Tibial nerve (tissue), 4 donors: ENCODE measurements at places on chromosomes 7 and 10.

DNA sequence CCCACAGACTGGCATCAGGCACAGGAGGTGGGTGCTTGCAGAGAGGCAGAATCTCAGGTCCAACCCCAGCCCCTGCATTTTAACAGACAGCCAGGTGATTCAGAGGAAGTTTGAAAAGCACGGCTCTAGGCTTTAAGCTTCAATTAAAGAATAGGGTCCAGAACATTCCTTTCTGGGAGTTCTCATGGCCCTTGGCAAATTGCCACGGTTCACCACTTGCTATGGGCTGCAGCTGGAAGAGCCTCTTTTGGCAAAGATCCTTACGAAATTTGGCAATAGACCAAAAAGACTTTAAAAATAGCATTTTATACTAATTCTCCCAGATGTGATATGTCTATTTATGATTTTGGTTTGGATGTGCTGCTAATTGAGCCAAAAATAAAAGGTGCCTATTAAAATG lies 148.1 kb downstream of the ITGA8 start:
- peaks cover 9% of the 10 kb centered on the region for H3K4me1 ChIP-seq
- H3K4me3 ChIP-seq = no peak overlapping the region

DNA sequence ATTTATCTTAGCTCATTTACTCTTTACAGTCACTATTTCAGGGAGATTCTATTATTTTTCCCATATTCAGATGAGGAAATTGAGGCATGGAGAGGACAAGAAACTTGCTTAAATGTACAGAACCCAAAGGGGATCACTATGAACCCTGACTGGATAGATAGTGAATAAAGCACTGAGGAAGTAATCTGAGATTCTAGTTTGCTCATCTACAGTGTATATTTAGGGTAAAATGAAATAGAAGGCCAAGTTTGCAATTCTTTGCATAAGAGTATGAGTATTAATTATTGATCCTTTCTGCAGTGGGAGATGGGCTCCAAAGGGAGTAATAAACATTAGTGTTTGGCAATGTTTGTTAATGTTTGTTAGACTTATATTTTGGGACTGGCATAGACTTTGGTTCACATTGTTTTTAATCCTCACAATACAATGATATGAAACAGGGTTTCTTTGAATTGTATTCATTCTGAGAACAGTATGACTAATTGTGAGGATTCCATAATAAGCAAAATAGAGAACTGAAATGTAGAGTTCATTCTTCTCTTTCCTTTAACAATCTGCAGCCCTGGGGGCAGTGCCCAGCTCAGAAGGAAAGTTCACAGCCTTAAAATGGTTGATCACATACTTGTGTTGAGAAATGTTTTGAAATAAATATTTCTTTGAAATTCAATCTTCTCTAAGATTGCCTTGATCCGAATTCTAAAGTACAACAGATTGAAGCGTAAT lies 131.0 kb upstream of the ZNF804B start:
- H3K27ac ChIP-seq = peak overlapping the region; percentile 11
- H3K36me3 ChIP-seq = no peaks in the 10 kb centered on the region
- H3K27me3 ChIP-seq = no peaks in the 10 kb centered on the region
- H3K4me3 ChIP-seq = no peak overlapping the region
- no peaks in the 10 kb centered on the region for H3K4me1 ChIP-seq

- no peak for DNase-seq
- no peaks in the 10 kb centered on the region for H3K27me3 ChIP-seq
- peak overlapping the region; percentile 30 for H3K4me3 ChIP-seq
- no peaks in the 10 kb centered on the region for H3K36me3 ChIP-seq
These were observed 22.7 kb downstream of the HKDC1 start for GRCh38 chr10:69242852-69243212.

DNA sequence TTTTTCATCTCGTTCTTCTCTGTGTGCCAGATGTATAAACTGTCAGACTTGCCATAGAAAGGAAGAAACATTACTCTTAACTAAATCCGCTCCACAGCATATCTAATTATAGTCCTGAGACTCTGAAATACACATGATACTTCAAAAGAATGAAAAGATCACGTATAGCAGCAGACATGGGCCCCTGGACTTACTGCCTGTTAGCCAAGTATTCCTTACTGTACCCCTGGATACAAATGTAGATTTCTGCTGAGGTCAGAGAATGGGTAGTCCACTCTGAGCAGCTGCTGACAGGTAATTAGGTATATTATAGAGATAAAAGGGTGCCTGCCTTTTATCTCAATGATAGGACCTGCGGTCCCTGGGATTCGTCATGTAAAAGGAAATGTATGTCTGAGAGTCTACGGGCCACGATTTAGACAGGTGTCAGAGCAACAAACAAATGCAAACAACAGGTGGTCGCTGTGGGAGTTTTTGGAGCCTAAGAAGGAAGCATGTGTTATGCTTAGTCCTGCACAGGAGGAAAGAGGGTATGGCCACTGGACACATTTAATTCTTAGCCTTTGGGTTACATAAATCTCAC lies 69.4 kb downstream of the VOPP1 start:
- H3K27ac ChIP-seq = no peak overlapping the region
- no peak for DNase-seq
- H3K27me3 ChIP-seq = no peaks in the 10 kb centered on the region
- H3K4me1 ChIP-seq = no peaks in the 10 kb centered on the region
- no peak overlapping the region for H3K4me3 ChIP-seq

- H3K27me3 ChIP-seq = no peaks in the 10 kb centered on the region
- no peak for DNase-seq
- no peaks in the 10 kb centered on the region for H3K4me1 ChIP-seq
- H3K36me3 ChIP-seq = no peaks in the 10 kb centered on the region
- H3K27ac ChIP-seq = no peak overlapping the region
These were observed 122.6 kb upstream of the LSM8 start for GRCh38 chr7:118061386-118061785.

DNA sequence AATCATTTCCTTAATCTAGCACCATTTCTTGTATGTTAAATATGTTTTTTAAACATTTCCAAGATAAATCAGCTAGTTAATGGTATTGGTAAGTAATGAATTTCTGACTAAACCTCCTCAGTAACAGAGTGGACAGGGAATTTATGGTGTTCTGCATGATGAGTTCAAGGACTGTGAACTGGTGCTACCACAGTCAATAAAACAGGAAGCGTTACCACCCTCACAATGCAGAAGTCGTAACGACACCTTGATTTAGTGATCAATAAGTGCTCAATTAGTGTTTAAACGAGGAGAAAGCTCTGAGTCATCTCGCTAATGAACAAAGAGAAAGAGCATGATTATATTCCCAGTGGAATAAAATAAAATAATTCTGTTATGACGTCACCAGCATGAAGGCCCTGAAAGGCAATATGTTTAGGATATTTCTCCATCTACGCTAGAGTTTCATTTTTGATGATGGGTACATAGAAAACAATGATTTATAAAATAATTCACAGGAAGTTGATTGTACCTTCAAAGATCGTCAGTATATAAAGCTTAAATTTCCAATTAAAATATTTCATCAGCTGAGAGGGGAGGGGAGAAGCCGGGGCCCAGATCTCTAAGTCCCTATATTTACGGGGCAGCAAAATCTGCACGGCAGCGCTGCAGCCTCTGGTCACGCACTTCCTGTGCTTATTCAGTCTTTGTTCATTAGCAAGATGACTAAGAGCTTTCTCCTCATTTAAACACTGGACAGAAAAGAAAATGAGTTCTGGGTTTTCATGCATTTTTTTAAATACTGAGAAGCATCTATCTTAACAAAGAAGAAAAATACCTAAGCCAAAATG lies 400.5 kb downstream of the PTPRN2 start:
- no peak for DNase-seq
- H3K27me3 ChIP-seq = no peaks in the 10 kb centered on the region
- H3K36me3 ChIP-seq = no peaks in the 10 kb centered on the region
- no peaks in the 10 kb centered on the region for H3K4me1 ChIP-seq
- no peak overlapping the region for H3K27ac ChIP-seq

- no peaks in the 10 kb centered on the region for H3K27me3 ChIP-seq
- no peak overlapping the region for H3K4me3 ChIP-seq
- H3K4me1 ChIP-seq = peaks cover 6% of the 10 kb centered on the region
- no peak for DNase-seq
These were observed 82.5 kb downstream of the DIP2C start for GRCh38 chr10:606762-607544.

- no peaks in the 10 kb centered on the region for H3K27me3 ChIP-seq
- no peaks in the 10 kb centered on the region for H3K36me3 ChIP-seq
- no peak overlapping the region for H3K4me3 ChIP-seq
- DNase-seq = no peak
- H3K4me1 ChIP-seq = no peaks in the 10 kb centered on the region
These were observed 179.7 kb downstream of the XPNPEP1 start for GRCh38 chr10:109743574-109743973.

DNA sequence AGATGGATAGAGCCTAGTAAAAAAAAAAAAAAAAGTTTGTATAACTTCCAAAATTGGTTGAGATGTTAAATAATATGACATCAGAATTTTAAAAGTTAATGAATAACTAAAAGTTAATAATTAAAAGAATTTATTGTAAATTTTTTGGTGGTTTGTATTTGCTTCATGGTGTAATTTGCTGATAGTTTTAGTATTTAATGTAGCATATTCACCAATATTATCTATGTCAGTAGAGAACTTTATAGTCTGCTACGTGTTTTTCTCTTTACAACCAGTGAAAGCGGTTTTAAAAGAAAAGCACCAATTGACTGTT lies 51.8 kb upstream of the STEAP4 start:
- H3K4me3 ChIP-seq = no peak overlapping the region
- no peak overlapping the region for H3K27ac ChIP-seq
- H3K4me1 ChIP-seq = peaks cover 3% of the 10 kb centered on the region
- no peaks in the 10 kb centered on the region for H3K27me3 ChIP-seq

GRCh38 chr7:5694912-5695726 lies 86.3 kb downstream of the RNF216 start:
- H3K27me3 ChIP-seq = no peaks in the 10 kb centered on the region
- no peak for DNase-seq
- H3K27ac ChIP-seq = peak overlapping the region; percentile 85
- no peaks in the 10 kb centered on the region for H3K36me3 ChIP-seq
- H3K4me3 ChIP-seq = no peak overlapping the region

DNA sequence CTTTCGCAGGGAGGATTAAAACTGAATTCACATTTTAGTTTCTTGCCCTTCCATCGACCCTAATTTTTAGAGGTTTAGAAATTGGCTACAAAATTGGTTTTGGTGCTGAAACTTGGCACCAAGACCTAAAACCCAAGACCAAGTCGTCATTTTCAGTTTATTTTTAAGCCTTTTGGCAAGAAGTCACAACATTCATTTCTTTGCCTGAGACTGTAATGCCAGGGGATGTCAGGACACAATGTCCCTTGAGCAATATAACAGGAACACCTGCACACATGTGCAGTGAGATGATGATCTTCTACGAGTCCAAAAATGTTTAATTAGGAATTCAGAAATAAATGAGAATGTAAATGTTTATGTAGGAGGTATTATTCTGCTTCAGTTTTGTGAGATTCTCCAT lies 335.4 kb upstream of the ANKRD30A start:
- H3K27ac ChIP-seq = no peak overlapping the region
- no peak overlapping the region for H3K4me3 ChIP-seq
- no peaks in the 10 kb centered on the region for H3K27me3 ChIP-seq
- DNase-seq = no peak
- H3K36me3 ChIP-seq = no peaks in the 10 kb centered on the region
- H3K4me1 ChIP-seq = no peaks in the 10 kb centered on the region

DNA sequence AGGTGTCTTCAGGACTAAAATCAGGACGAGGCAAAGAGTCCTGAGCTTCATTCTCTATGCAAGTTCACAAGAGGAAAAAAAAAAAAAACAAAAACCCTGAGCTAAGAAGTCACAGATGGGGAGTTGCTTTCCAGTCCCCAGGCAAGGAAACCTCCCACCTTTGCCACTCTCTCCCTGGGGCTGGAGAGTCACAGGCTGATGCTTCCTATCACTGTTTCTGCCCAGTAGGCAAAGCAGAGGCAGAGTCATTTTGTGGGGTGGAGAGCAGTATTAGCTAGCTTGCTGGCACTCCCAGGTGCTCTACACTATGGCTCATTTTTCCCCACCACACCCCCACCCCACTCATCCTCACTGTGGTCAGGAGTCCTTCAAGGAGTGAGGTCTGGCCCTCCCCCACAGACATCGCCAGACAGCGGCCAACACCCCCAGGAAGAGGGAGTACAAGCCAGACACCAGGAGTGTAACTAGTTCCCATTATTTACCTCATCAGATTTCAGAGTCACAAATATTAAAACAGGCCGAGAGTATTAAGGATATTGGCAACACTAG lies 34.6 kb upstream of the UNC5B start:
- DNase-seq = no peak
- H3K27me3 ChIP-seq = no peaks in the 10 kb centered on the region
- H3K36me3 ChIP-seq = no peaks in the 10 kb centered on the region
- no peak overlapping the region for H3K27ac ChIP-seq
- no peaks in the 10 kb centered on the region for H3K4me1 ChIP-seq

- H3K27ac ChIP-seq = no peak overlapping the region
- peaks cover 6% of the 10 kb centered on the region for H3K4me1 ChIP-seq
- DNase-seq = no peak
- no peak overlapping the region for H3K4me3 ChIP-seq
- no peaks in the 10 kb centered on the region for H3K36me3 ChIP-seq
These were observed 80.7 kb downstream of the SLC37A3 start for GRCh38 chr7:140317597-140317996.

- H3K4me3 ChIP-seq = no peak overlapping the region
- H3K27me3 ChIP-seq = no peaks in the 10 kb centered on the region
- H3K4me1 ChIP-seq = no peaks in the 10 kb centered on the region
- DNase-seq = no peak
- H3K36me3 ChIP-seq = no peaks in the 10 kb centered on the region
These were observed 271.3 kb downstream of the TYW1 start for GRCh38 chr7:67267914-67268313.

DNA sequence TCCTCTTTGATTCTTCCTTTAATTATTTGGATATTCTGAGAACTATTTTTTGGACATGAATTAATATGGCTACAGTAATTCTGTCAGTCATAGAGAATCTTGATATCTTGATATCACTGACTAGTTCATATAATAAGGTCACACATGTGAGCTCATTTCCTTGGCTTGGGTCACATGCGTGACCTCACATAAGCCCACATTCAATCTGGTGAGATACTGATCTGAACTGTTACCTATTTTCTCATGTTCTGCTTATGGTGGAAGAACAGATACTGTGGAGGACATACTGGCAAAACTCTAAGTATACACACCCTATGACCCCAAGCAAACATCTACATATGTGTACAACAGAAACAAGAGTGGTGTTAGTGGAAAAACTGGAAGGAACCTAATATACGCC lies 44.1 kb downstream of the CUL2 start:
- H3K4me3 ChIP-seq = no peak overlapping the region
- no peaks in the 10 kb centered on the region for H3K36me3 ChIP-seq
- H3K27me3 ChIP-seq = no peaks in the 10 kb centered on the region
- no peak overlapping the region for H3K27ac ChIP-seq
- no peaks in the 10 kb centered on the region for H3K4me1 ChIP-seq

GRCh38 chr10:104540181-104540580 lies 100.9 kb upstream of the SORCS3 start:
- no peak overlapping the region for H3K4me3 ChIP-seq
- no peaks in the 10 kb centered on the region for H3K36me3 ChIP-seq
- no peak overlapping the region for H3K27ac ChIP-seq
- H3K27me3 ChIP-seq = no peaks in the 10 kb centered on the region
- no peak for DNase-seq
